ENCODE measurements at places on chromosomes 13 and 19.

- DNase-seq: no peak
These were observed 413.1 kb upstream of the ARGLU1 start for GRCh38 chr13:106981051-106981450.

DNA sequence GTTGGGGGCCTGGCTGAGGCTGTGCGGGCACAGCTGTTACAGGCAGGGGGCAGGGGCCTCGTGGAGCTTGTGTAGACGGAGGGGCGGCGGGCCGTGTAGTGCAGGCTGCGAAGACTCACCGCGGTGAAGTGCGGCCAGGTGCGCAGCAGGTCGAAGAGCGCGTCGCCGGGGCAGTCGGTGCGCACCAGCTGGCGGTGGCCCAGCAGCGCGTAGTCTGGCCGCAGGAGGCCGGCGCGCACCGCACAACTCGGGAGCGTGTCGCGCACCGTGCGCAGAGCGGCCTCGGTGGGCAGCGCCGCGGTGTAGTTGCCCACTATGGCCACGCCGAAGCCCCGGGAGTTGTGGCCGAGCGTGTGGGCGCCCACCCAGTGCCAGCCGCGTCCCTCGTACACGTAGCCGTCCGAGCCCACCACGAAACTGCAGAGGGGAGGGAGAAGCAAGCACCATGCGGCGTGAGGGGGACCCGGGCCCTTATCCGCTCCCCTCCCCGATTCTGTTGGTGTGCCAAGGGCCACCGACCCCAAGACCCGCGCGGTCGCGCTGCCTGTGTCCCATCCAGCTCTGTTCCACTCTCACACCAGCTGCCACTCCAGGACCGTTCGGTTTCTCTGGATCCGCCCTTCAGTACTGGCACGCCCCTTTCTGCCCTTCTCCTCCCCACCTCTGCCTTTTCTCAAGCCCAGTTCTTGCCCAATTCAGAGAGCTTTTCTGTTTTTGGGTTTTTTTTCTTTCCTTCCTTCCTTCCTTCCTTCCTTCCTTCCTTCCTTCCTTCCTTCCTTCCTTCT is 5.4 kb upstream of the RASAL3 start:
- no peak for DNase-seq

DNA sequence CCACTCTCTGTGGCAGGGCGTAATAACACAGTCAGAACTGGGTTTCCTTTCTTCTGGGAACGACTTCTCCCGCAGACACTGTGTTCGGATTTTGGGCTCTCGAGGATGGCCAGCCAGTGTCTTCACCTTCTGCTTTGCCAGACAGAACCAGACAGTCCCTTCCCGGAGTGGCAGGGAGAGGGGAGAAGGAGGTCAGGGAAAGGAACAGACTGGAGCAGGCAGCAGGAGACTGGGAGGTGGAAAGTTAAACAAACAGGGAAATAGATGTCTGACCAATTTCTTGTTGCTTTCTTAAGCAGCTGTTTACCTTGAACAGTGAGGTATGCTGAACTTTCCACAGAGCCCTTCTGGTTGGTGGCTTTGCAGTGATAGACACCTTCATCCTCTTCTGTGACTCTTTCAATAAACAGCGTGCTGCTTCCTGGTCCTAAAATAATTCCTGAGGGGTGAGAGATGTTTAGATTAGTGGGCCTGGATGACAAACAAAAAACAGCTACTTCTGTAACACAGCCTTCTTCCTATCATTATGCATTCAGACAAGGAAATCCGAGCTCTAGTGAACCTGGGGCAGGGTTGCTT is 137.6 kb downstream of the FLT1 start:
- no peak for DNase-seq

DNA sequence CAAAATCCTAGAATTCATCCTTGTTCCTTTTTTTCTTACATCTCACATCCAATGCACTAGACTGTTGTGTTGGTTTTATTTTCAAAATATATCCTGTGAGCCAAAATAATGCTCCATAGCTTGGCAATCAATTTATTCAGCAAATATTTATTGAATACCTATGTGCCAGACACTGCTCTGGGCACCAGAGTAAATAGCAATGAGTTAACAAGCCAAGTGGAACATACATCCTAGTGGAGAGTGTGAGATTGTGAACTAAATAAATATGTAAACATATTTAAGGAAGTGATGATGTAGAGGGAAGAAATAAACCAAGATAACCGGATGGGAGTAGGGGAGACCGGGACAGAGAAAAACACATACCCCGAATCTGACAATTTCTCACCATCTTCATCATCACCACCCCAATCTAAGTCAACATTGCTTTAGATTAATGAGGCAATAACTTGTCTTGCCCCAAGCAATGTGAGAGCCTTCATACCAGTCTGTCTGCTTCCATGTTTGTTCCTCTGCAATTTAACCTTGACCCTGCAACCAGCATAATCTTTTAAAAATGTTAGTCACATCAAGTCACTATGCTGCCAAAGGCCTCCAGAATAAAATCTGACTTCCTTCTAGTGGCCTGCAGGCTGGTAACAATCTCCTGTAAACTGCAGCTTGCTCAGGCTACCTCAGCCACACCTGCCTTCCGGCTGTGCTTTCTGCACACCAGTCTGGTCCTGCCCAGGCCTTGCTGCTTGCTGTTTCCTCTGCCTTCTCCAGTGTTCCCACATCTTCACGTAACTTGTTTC is 199.2 kb downstream of the DLEU7 start:
- no peak for DNase-seq

- DNase-seq: peak; percentile 24
These were observed 379.8 kb downstream of the TBC1D4 start for GRCh38 chr13:75102001-75102716.

DNA sequence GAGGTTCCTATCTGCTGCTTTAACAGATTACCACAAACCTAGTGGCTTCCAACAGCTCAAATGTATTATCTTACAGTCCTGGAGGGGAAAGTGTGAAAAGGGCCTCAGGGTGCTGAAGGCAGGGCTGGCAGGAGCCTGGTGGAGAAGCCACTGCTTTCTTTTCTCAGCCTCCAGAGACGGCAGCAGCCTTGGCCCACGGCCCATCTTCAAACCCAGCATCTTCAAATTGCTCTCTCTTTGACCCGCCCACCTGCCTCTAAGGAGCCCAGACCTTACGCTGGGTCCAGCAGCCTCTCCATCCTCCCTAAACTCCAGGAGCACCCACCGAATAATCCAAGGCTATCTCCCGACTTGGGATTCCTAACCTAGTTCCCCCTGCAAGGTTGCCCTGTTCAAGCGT is 35.6 kb downstream of the C13orf46 start:
- no peak for DNase-seq

GRCh38 chr13:79679334-79679733 is 198.4 kb downstream of the NDFIP2 start:
- peak; percentile 56 for DNase-seq

DNA sequence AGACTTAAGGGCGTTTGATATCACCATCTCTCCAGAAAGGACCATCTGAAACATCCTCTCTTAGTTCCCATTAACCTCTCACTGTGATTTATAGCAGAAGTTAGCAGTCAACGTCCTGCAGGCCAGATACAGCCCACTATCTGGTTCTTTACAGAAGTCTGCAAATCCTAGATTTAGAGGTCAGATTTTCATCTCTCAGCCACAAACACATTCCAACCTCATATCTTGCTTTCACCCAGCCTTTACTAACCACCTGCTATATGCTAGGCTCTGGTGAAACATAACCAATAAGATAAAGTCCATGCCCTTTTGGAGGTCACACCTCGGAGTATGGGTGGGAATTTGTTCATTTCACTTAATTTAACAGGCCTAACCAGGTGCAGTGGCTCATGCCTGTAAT is 76.8 kb upstream of the CACNA1A start:
- DNase-seq: no peak

GRCh38 chr13:100789481-100789880 is 114.9 kb upstream of the TMTC4 start:
- no peak for DNase-seq

DNA sequence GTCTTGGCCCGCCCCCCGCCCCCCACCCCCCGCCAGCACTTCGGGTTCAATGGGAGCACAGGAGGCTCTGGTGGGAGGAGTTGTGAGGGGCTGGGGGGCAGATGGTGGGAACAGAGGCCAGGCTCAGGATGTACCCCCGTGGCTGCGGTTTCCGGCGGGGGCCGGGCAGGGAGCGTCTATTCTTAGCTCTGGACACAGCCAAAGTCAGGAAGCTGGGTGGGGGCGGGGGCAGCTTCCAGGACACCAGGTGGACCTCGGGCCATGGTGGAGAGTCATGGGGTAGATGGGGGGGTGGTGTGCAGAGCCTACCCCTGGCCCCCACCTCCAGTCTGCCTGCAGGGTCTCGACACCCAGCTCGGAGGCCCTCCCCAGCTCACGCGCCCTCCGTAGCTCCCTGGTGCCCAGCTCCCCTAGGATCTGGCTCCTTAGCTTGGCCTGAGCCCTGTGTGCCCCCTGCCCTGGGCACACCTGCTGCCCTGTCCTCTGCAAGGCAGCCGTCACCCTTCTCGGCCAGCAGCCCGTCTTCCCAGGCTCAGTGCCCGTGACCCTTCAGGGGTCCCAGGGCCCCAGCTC is 2.2 kb upstream of the TBXA2R start:
- peak; percentile 33 for DNase-seq

DNA sequence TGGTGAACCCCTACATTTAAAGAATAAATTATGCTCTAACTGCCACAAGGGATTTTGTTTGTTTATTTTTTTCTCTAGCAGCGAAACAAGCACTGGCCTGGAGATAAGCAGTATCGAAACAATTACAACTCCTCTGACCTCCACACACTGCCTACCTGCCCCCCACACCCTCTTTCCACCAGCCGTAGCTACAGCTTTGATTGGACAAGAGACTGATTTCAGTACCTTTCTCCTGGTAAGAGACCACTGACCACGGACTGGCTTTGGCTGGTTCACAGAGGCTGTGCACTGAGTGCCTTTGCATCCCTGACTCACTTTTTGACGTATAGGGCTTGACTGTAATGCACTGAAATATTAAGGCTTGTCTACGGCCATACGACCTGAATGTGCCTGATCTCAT is 7.4 kb upstream of the ZDHHC20 start:
- no peak for DNase-seq

GRCh38 chr13:24652359-24652758 is 27.8 kb upstream of the ATP12A start:
- DNase-seq: no peak

GRCh38 chr13:83248751-83249150 is 633.5 kb downstream of the SLITRK1 start:
- DNase-seq: peak; percentile 11

- DNase-seq: no peak
These were observed 50.2 kb upstream of the GTF3A start for GRCh38 chr13:27374126-27374613.

GRCh38 chr19:36605877-36606478 is 865 bp downstream of the ZNF382 start:
- DNase-seq: no peak

DNA sequence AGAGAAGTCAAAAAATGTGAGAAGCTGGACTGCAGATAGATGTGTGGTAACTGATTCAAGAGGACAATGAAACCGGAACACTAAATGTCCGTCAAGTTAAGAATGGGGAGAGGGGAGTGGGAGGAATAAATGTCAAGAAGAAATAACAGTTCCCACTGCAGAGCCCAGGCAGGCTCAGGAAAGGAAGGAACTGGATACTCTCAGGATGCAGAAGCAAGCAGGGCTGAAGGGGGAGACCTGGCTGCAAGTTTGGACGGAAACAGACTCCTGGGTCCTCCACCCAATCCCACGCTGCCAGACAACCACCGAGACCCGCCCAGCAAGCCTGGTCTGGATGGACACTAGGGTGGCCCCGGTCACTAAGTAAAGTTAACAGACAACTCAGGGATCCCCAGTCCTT is 18.1 kb downstream of the TUBGCP3 start:
- DNase-seq: no peak

DNA sequence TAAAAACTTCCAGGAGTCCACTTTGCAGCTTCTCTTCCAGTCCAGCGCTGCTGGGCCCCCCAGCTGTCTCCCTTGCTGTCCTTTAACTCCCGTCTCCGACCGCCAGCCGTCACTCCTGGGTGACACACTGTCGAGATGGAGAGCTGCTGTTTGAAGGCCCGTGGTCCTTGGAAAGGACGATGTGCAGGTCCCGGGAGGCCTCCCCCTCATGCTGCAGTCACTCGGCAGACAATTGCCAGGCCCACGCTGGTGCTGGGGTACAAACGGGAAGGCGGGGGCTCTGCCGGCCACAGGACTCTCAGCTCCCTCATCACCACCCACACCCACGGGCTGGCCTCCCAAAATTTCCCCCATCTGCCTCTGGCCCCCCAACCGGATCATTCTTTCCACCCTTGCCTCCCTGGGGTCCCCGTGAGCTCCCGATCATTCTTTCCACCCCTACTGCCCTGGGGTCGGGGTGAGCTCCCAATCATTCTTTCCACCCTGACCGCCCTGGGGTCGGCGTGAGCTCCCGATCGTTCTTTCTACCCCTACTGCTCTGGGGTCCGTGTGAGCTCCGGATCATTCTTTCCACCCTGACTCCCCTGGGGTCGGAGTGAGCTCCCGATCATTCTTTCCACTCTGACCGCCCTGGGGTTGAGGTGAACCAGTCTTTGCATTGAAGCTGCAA is 16.0 kb upstream of the ZNF554 start:
- no peak for DNase-seq

DNA sequence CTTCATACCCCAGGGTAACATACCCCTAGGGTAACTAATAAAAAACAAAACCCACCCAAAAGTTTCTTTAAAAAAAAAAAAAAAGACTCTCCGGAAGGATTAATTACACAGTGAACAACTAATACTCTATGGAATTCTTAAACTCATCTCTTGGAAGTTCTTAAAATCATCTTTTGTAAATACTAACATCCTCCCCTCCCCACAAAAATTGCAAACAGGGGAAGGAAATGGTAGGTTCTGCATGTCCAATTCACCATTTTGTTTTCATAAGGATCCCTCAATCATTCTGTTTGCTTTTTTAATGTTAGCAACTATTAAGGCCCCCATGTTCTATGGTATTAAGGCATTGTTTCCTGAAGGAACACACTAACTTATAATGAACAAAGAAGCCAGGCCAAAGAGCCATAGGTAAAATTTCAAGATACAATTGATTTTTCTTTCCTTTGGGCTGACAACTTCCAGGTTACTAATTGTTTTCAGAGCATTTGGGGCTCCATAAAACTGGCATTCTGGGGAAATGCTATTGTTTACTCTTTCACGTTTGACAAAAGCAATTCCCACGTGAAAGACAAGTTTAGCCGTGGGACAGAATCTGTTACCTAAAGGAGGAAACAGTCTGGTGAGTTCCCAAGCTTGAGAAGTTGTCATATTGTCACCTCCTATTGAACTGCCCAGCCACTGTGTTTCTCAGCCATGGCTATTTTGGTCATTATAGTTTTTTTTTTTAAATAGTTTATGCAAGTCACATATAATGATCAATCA is 107.0 kb downstream of the FLT1 start:
- DNase-seq: no peak

DNA sequence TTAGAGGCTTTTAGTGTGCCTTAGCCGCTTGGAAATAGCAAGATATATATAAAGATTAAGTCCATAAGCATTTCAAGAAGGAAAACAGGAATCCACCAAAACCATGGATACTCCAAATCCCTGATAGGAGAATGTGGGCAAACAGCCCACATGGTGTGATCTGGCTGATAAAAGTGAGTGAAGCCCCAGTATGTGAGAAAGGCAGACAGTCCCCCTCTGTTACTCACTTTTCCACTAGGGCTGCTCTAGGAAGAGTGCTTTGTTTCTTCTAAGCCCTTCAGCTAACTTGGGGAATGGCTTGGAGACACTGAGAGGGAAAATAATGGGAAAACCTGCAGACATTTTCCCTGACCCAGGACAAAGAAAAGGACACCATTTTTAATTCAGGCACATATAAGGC is 802.3 kb upstream of the PRR20A start:
- DNase-seq: no peak

GRCh38 chr13:30071969-30072817 is 221.8 kb upstream of the UBL3 start:
- no peak for DNase-seq

GRCh38 chr13:45289936-45290563 is 50.9 kb downstream of the TPT1 start:
- no peak for DNase-seq

GRCh38 chr19:1045247-1045603 is 5.3 kb downstream of the ABCA7 start:
- no peak for DNase-seq
